A549 treated with Hydrocortisone at 1 μM for 4 hours (cell line): ENCODE measurements at places on chromosomes 13 and 19. TPM values are rescaled to one million over a fixed set of nuclear protein-coding genes. Genes with fewer than 3 reads are reported as not detected.

B3GNT3 gene
- total RNA-seq, result 4.1 to 4.8 TPM (median 4.5 TPM) in 5 replicates

MBD3L2 gene
- total RNA-seq, result not detected in 5 replicates

ZIC2 gene
- total RNA-seq, result 4.0 to 7.1 TPM (median 6.5 TPM) in 5 replicates

ONECUT3 gene
- total RNA-seq, result not detected in 5 replicates

SACS gene
- 8.4 to 13.1 TPM (median 11.9 TPM) in 5 replicates for total RNA-seq

NCR1 gene
- total RNA-seq, result not detected in 5 replicates

SLC7A10 gene
- total RNA-seq, result 0.08 to 0.15 TPM in 2 of 5 replicates, not detected in the others

NKPD1 gene
- 0.56 to 0.90 TPM (median 0.77 TPM) in 5 replicates for total RNA-seq
